PC-3 (cell line): ENCODE measurements at places on chromosomes 5 and 9.
A peak's percentile ranks its signal among the peaks of the same experiment; 100 is the strongest.

DNA sequence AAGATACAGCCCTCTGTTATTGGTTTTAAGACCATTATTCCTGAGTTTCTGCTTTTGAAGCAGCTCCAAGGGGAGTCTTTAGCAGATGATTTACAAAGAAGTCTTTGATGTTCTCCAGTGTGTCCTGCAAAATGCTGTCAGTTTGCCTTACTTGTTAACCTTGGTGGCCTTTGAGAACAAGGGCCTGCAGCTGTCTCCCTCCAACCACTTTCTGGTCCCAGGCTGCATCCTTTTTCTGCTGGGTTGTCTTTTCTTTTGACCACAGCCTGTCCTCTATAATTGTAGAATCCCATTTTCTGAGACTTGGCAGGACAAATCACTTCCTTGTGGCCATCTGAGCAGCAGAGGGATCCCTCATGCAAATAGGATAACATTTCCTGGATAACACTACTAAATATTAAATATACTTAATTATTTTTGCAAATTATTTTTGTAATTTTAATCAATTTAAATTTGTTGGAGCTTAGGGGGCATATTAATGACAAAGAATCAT, 281.4 kb downstream of the DMRT2 start:
- DNase-seq, result no peak

GRCh38 chr5:171311322-171312077, 2.5 kb downstream of the TLX3 start:
- DNase-seq, result peak; percentile 50

DNA sequence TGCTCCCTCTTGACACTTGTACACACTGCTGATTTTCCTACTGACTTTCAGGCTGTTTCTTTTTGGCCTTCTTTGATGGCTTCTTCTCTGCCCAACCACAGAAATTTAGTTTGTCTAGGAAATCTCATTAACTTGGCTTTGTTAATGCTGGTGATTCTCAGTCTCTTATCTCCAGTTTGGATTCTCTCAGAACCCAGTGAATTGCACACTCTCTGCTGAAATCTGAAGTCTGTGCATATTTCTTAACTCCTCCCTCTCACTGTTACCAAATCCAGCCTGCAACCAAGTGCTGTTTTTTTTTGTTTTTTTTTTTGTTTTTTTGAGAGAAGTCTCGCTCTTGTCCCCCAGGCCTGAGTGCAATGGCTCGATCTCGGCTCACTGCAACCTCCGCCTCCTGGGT, 117.2 kb downstream of the CDC42SE2 start:
- no peak for DNase-seq

DNA sequence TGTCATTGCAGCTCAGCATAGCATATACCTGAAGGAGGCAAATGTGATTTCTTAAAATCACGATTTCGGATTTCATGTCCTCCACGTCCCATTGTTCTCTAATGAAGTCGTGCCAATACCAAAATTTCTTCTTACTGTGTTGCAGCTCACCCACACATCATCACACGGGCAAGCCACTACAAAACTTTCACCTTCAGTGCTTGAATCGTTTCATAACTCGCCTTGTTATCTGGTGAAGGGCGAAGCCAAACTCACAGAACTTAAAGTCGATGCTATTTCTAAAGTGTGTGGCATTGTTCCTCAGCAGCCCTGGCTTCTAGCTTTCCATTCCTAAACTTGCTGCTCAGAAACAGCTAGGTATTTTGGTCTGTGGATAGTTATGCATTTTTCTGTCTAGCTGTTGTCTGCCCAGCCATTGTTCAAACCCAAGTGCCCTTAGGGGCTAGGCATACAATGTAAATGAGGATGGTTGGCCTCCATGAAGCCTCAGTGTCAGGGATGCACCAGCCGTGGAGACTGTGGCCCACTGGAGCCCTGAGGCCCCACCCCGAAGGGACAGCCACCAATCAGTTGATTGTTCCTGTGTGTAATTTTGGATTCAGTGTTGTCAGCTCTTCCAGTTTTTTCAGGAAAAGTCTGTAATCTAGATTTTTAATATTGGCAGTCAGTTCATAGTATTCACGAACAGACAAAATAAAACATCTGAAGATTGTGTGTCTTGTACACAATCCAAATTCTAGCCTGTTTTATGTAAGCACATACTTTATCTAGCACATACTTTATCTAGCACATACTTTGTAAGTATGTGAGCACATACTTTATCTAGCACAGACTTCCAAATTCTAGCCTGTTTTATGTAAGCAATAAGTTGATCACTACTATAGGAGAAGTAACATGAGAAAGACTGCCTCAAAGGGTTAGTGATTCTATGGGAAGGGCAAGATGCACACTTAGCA, 112.8 kb downstream of the DAPK1 start:
- no peak for DNase-seq

DNA sequence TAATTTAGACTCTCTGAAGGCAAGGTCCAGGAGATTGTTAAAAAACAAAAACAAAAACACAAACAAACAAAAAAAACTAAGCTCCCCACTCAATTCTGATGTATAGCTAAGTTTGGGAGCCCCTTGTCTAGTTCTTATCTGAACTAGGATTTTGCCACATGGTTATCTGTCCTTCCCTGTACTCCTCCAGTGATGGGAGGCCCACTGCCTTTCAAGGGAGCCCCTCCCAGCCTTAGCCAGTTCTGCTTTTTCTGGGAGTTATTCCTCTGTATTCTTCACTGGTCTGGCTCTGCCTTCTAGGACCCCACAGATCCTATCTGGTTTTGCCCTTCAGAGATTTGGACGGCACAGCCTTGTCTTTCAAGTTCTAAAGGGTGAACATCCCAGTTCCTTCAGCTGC, 2.1 kb upstream of the ALDH1B1 start:
- no peak for DNase-seq

DNA sequence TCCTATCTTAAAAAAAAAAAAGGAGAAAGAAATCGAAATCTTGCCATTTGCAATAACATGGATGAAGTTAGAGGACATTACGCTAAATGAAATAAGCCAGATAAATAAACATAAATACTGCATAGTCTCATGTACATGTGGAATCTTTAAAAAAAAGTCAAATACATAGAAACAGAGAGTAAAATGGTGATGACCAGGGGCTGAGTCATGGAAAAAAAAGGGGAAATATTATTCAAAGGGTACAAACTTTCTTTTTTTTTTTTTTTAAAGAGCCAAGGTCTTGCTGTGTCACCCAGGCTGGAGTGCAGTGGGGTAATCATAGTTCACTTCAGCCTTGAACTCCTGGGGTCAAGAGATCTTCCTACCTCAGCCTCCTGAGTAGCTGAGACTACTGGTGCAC, 310.1 kb downstream of the ZNF608 start:
- DNase-seq, result no peak

DNA sequence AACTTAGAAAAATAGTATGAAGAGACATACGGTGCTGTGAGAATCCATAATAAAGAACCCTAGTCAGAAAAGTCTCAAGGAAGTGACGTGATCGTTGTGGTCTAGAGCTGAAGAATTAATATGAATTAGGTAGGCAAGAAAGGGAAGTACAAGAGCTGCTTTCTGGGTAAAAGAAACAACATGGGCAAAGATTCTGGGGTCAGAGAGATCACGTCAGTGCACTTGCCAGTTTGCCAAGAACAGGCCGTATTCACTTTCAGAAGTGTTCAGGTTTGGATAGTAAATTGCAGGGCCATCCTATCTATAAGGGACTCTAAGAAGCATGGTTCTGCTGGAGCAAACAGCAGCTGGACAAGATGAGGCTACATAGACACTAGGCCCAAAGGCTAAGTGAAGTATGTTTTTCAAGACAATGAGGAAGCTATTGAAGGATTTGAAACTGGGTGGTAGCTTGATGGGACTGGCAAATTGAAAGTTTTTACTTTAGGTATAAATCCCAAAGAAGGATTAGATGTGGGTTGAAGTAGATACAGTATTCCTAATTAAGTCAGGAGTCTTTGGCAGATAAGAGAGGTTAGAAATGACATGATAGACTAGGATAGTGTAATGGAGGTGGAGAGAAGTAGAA, 4.8 kb upstream of the CHD1 start:
- no peak for DNase-seq
